ENCODE measurements at places on chromosomes 12 and 14. TPM values are rescaled to one million over a fixed set of nuclear protein-coding genes. Genes with fewer than 3 reads are reported as not detected.

RD3L gene
- total RNA-seq = not detected

IKZF4 gene
- 1.7 TPM for total RNA-seq

GPRC5D gene
- total RNA-seq = 0.22 TPM

AKAP3 gene
- total RNA-seq = not detected

ANG gene
- total RNA-seq = 8.7 TPM

FAR2 gene
- total RNA-seq = not detected

FOXN4 gene
- 0.03 TPM for total RNA-seq

MTA1 gene
- total RNA-seq = 82.9 TPM

EXD2 gene
- 13.3 TPM for total RNA-seq

DTX1 gene
- 0.42 TPM for total RNA-seq

IFNG-AS1 gene
- not detected for total RNA-seq

L2HGDH gene
- 10.4 TPM for total RNA-seq

EMP1 gene
- 172 TPM for total RNA-seq

ZFYVE1 gene
- 8.8 TPM for total RNA-seq

SENP1 gene
- 11.8 TPM for total RNA-seq

KRT8 gene
- total RNA-seq = 4,500 TPM

CLEC12A gene
- total RNA-seq = not detected

HNF1A gene
- 3.9 TPM for total RNA-seq

PHC1 gene
- total RNA-seq = 9.2 TPM

SMOC1 gene
- 16.4 TPM for total RNA-seq

ADAMTS20 gene
- total RNA-seq = not detected

DENND5B gene
- 13.2 TPM for total RNA-seq

FBLN5 gene
- 3.3 TPM for total RNA-seq

GPR84 gene
- total RNA-seq = not detected

EIF2S3B gene
- total RNA-seq = 0.29 TPM

KCNMB4 gene
- total RNA-seq = 0.51 TPM

MYF5 gene
- not detected for total RNA-seq

MSI1 gene
- 1.4 TPM for total RNA-seq

RASSF8 gene
- 9.0 TPM for total RNA-seq

IAPP gene
- total RNA-seq = not detected

AVPR1A gene
- not detected for total RNA-seq

KRT82 gene
- not detected for total RNA-seq

RTN1 gene
- total RNA-seq = not detected

CCDC175 gene
- total RNA-seq = not detected

TOMM20L gene
- not detected for total RNA-seq

HHIPL1 gene
- total RNA-seq = 0.16 TPM

TCTN2 gene
- total RNA-seq = 13.6 TPM

TMPRSS12 gene
- not detected for total RNA-seq

AQP2 gene
- total RNA-seq = not detected

KRT77 gene
- not detected for total RNA-seq

MYF6 gene
- not detected for total RNA-seq

PLA2G1B gene
- total RNA-seq = not detected

CHGA gene
- 1.5 TPM for total RNA-seq

SIX6 gene
- total RNA-seq = not detected

Data from A549 treated with GW870086 at 1 μM for 4 hours (cell line).